Choroid plexus epithelial cell (primary cell): ENCODE measurements at places on chromosomes 2 and 18.

GRCh38 chr18:28163201-28163775 is 13.6 kb downstream of the CDH2 start:
- DNase-seq: peak; percentile 86

- no peak for DNase-seq
Observed at GRCh38 chr18:417495-417894, 83.0 kb downstream of the COLEC12 start.

DNA sequence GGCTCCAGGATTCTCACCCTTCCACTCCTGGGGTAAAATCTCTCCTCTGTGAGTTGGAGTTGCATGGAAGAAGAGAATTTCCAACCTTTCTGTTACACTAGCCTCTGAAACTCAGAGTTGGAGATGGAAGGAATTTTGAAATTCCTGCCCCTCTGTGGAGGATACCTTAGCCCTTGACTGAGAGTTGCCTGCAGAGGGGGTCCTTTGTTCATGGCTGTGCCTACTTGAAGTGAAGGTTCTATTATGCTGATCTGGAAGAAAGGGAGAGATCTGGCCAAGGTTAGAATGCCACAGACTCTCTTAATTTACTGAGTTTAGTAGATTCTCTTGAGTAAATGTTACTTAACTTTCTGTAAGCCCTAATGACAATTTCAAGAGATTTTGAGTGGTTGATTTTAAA is 626.6 kb upstream of the GYPC start:
- no peak for DNase-seq

DNA sequence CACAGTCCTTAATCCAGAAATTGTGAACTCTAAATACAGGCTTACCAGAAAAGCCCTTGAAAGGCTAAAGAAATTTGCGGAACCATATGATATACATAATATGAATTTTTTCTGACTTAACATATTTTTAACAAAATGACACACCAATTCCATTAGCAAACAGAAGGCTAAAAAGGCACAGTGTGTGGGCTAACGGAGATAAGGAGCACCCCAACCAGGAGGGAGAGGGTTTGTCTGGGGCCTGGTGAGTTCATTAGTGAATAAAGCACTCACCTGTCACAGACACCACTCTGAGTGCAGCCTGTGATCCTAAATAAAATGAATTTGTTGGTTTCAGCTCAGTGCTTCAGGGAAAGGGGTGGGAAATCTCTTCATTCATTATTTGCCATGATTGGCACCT is 2.7 kb upstream of the FECH start:
- no peak for DNase-seq

DNA sequence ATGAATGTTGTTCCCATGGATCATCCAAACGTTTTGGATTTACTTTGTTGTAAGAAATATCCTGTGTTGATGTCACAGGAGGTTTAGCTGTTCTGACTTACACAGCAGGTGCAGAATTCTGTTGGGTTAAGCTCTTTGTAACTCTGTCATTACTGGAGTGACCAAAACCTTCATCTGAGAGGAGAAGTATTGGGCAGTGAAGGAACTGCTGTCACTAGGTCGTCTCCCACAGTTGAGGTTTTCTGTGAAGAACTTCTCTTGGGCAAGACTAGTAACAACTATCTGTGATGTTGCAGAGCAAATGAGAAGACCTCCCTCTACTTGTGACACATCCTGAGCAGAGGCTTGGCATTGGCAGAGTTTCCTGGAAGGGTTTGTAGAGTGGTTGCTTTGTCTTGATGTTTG is 2.9 kb downstream of the SPTBN1 start:
- DNase-seq: peak; percentile 58

DNA sequence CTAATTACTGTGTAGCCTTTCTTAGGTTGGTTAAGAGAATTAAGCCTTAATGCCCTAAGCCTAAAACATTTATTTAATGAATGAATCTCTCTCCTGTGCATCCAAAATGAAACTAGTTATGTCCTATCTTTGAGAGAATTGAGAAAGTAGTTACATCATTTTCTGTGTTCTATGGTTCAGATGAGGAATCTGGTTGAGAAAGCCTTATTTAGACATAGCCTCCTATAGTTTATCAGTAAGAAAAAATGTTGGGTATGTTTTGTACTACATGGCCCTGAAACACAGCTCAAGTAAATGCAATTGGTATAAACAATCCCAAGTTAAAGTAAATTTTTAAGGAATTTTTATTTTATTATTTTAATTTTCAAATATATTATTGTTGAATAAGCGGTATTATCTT is 25.9 kb upstream of the RAMP1 start:
- DNase-seq: peak; percentile 70

DNA sequence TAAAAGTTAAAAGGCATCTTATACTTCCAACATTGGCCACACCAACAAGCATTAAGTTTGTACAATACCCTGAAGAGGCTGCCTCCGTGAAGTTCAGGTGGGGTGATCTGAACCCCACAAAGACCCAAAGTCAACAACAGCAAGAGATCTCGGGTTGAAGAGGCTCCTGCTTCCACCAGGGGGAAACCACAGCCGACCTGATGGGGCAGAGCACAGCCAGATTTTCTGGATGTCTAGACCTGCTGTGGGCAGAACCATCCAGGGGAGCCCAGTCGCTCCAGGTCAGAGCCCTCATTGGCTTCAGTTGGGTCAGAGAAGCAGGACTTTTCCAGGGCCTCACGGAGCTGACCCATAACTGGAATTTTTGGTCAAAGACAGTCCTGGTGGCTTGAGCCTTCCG is 66.5 kb upstream of the ACKR3 start:
- DNase-seq: peak; percentile 12

DNA sequence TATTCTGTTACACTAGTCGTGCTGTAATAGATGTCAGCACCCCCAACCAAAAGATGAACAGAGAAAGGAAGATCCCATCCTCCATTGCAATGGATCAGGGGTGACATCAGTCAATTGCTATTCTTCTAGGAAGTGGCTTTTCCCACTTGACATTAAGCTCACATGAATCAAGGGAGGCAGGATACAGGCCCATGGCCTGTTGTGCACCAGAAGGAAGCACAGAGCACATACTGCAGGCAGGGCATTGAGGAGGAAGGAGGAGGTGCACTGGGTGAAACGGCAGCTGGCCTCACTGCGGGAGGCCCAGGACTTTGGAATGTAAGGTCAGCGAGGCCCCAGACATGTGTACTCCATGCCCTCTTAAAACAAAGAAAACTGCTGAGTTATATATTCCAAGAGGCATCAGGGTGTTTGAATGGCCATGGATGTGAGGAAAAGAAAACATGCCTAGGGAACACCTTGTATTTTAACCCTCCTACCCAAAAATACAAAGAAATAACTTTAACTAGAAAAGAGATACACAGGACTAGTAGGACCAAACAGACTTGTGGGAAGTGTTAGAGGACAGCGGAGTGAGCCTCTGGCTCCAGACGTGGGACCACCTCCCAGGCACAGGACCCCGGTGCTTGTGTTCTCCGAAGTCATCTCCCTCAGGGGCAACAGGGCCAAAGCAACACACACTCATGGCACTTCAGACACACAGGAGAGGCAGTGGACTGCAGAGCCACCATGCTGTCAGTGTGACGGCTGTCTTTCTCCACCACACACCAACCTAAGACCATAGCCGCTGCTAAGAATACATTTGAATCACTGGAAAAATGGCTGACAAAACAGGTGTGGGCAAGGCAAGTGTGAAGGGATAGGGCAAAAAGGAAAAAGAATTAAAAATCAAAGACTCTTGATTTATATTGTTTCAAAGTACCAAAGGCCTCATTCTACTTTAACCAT is 51.4 kb upstream of the RIOK3 start:
- DNase-seq: peak; percentile 88

DNA sequence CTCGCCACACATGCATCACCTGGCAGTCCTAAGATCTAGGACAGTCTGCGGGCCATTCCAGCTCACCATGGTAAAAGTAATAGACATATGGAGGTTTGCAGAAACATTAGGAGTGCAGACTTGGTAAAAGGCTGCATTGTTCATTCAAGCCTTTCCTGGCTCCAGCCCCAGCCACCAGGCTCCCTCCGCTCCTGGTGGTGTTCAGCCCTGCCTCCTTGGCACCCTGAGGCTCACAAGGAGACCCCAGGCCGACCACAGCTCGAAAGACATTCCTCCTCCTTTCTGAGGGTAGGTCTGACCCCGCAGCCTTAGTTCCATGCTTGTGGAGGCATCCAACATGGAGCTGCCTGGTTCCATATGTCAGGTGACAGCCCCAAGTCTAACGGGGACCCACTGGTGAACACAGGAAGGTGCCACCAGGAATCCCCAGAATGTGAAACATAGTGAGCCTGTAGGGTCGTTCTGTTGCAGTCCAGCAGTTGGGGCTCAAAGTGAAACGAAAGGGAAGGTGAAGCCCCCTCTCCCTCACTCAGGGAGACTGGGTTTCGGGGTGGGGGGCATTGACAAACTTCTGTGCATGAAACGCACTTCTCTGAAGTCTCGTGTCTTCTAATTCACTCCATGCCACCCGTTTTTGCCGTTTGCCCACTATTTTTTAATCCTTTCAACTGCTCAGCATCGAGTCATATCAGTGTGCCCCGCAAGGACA is 5.0 kb upstream of the SP100 start:
- no peak for DNase-seq

- DNase-seq: no peak
Observed at GRCh38 chr2:199764273-199764800, 86.7 kb downstream of the FTCDNL1 start.

DNA sequence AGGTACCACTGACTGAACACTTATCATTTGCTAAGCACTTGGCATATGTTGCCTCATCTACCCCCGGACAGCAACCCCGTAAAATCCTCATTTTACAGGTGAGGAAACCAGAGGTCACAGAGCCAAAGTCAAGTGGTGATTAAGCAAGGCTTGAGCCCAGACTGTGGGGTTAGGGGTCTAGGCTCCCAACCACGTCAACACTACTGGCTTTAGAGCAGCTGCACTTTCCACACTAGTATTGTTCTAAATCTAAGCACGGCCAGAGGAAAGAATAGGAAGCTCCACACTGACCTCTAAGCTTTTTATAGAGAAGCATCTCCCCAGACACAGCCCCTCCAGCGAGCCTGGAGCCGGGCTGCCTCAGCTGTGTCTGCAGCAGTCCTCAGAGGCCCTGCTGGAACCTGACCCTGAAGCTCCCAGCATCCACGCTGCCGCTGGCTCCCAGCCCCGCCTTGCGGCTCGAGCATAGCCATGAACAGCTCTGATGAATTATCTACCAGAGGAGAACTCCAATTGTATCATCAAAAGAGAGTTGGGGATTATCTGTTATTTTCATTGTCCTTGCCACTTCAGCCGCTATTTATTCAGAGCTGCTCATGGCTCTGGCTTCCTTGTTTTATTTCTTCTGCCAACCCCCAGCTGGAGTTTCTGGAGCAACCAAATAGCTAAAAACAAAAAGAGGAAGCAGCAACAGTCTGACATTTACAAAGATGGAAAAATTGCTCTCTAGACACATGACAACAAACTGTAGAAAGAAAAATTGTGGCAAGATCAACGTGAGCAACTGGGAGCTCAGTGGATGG is 62.2 kb upstream of the RTN4 start:
- DNase-seq: peak; percentile 91

GRCh38 chr18:13026583-13027270 is 35.6 kb downstream of the CEP192 start:
- peak; percentile 74 for DNase-seq

DNA sequence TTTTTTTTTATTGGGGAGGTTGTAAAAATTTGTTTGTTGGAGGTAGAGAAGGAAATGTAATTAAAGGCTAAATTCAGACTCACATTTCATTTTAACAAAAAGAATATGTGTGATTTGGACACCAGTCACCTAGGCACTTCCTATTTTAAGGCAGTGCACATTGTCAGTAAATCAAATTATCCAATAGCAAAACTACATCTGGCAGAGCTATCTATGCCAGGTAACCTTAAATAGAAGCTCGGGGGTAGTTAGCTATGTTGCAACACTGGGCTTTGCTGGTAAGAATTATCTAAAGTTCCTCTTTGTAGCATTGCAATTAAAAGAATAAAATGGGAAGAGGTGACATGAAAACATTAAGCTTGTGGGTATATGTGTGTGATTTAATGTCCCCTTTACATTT is 1064.4 kb upstream of the ZEB2 start:
- no peak for DNase-seq

DNA sequence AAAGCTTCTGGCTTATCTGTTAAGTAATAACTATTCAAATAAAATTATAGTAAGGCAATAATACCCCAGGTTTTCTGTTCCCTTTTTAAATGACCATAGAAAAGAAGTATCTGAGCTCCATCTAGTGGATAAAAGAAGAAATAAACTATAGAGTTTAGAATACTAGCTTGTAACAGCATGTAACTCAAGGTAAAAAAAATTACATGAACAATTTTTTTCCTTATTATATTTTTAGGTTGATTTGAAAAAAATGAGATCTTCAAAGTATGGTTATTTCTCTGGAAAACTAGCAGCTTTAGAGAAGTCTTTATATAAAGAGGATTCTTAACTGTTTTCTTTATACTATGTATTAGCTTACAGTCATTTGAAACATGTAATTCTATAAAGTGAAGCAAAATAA is 58.1 kb downstream of the NCKAP1 start:
- peak; percentile 67 for DNase-seq

DNA sequence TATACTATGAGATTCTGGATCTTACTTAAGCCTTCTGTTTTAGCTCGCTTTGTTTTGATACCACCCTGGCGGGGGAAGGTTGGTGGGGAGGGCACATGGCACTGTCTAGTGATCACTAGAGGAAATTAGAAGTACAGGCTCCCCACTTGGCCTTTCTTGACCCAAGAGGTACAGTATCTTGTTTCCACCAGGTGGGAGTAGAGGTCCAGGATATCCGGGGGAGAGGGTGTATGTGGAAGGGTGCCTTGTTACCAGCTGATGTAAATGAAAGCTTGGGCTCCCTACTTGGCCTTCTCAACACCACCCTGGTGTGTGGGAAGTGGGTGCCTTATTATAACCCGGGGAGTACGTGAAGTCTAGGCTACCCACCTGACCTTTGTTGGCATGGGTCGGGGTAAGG is 7.5 kb downstream of the GALNT1 start:
- no peak for DNase-seq

GRCh38 chr2:202102425-202103000 is 29.5 kb downstream of the KIAA2012 start:
- no peak for DNase-seq

- no peak for DNase-seq
Observed at GRCh38 chr2:241502281-241502680, 6.1 kb downstream of the STK25 start.

GRCh38 chr2:144152817-144153271 is 367.1 kb downstream of the ZEB2 start:
- DNase-seq: peak; percentile 57

GRCh38 chr2:88903749-88904353 is 212.4 kb downstream of the RPIA start:
- DNase-seq: peak; percentile 63

DNA sequence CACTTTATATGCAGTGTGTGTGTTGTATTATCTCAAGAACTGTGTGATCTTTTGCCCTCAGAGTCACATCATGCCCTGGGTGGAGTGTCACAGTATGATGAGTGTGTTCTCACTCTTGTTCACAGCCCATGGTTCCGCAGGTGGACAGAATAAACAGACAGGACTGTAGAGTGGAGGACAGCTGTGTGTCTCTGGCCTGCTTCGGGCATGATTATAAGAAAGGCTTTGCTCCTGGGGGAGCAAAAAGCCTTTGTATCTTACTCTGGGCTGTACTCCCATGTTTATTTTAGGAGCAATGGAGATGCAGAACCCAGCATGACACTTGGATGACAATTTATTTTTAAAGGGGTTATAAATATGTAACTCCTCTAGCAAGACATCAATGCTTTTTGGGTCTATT is 371.7 kb upstream of the MEX3C start:
- no peak for DNase-seq
